ENCODE measurements at places on chromosomes 3 and 15. TPM values are rescaled to one million over a fixed set of nuclear protein-coding genes. Genes with fewer than 3 reads are reported as not detected.

TMC3 gene
- not detected for total RNA-seq

PLSCR5 gene
- not detected for total RNA-seq

PYGO1 gene
- total RNA-seq, result 21.0 TPM

IL17RC gene
- total RNA-seq, result 21.3 TPM

TMCO5A gene
- not detected for total RNA-seq

ITGB5 gene
- 498 TPM for total RNA-seq

SMCO1 gene
- not detected for total RNA-seq

HACL1 gene
- 16.9 TPM for total RNA-seq

HAPLN3 gene
- 29.9 TPM for total RNA-seq

REC114 gene
- not detected for total RNA-seq

SOX14 gene
- total RNA-seq, result not detected

DNAJA4 gene
- not detected for total RNA-seq

HYAL3 gene
- total RNA-seq, result 6.9 TPM

HTR3D gene
- total RNA-seq, result not detected

COL6A5 gene
- not detected for total RNA-seq

ABI3BP gene
- total RNA-seq, result 166 TPM

EOMES gene
- total RNA-seq, result not detected

FBLN2 gene
- total RNA-seq, result 284 TPM

SERPINI2 gene
- total RNA-seq, result not detected

CPNE9 gene
- not detected for total RNA-seq

CTXND1 gene
- not detected for total RNA-seq

ZNF385D gene
- total RNA-seq, result 1.2 TPM

CCR8 gene
- not detected for total RNA-seq

UBAP1L gene
- total RNA-seq, result 2.5 TPM

IQCB1 gene
- 15.5 TPM for total RNA-seq

SNURF gene
- total RNA-seq, result 19.5 TPM

TGM4 gene
- not detected for total RNA-seq

Measured in chondrocyte (in vitro differentiated cells).